ENCODE measurements at places on chromosomes 3 and 15.

DNA sequence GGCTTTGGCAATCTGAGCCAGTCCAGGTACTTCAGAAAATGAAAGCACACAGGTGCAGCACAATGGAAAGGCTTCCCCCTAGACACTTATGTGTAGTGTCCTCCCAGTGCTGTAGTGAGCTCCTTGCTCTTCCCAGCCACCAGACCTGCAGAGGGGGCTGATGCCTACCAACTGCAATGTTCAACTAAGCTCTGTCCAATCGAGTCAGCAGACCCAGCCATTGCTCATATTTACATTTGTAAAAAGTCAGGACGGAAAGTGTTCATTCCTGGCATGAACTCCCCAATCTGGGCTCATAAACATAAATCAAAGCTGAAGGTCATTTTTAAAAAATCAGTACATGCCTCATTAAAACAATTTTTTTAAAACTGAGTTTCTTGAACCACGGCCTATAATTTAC, 73.0 kb downstream of the FOXP1 start:
- DNase-seq: no peak

- DNase-seq: no peak
Observed at GRCh38 chr3:99895703-99896441, 78.2 kb downstream of the CMSS1 start.

DNA sequence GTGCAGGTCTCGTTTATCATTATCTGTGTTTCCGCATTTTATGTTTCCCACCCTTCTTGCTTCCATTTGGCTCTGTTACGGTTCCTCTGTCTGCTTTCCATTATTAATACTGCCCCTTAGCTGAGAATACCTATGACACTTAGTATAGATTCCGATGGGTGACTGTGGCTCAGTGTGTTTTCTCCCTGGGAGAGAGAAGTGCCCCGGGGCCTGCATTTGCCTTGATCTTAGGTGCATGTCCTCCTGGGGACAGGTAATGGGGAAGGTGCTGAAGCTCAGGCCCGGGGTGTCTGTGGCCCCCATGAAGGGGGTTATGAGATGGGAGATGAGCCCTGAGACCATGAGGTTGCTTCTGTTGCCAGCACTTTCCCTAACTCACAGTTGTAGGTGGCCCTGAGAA, 43.4 kb upstream of the PCSK6 start:
- no peak for DNase-seq

- DNase-seq: no peak
Observed at GRCh38 chr3:190644035-190644434, 130.2 kb downstream of the IL1RAP start.

- DNase-seq: no peak
Observed at GRCh38 chr3:111299192-111299615, 227.6 kb downstream of the NECTIN3 start.

GRCh38 chr3:186670155-186670554, 4.3 kb downstream of the HRG start:
- no peak for DNase-seq

DNA sequence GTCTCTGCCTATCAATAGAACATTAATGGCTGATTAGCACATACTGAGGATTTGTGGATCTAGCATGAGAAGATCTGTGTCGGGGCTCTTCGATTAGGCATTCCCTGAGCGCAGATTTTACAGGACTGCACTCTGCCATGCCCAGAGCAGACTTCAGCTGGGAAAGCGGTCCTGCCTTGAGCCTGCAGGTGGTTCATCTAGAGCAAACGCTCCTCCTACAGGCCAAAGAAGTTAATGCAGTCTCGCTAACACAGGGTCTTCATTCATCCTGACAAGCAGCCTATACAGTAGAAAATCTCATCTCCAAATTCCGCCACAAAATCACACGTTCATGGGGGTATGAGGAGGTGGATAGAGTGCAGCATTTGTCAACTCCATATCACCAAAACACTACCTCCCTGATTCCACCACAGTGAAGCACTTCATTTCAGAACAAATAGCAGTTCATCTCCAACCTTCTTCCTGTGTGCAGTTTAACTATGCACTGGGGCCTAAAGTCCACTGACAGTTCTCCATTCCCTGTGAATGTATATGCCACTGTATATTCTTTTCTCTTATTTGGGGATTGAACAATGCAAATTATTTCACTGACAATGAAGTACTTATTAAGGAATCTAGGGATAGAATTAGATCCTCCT, 405.8 kb downstream of the IGSF11 start:
- peak; percentile 42 for DNase-seq

DNA sequence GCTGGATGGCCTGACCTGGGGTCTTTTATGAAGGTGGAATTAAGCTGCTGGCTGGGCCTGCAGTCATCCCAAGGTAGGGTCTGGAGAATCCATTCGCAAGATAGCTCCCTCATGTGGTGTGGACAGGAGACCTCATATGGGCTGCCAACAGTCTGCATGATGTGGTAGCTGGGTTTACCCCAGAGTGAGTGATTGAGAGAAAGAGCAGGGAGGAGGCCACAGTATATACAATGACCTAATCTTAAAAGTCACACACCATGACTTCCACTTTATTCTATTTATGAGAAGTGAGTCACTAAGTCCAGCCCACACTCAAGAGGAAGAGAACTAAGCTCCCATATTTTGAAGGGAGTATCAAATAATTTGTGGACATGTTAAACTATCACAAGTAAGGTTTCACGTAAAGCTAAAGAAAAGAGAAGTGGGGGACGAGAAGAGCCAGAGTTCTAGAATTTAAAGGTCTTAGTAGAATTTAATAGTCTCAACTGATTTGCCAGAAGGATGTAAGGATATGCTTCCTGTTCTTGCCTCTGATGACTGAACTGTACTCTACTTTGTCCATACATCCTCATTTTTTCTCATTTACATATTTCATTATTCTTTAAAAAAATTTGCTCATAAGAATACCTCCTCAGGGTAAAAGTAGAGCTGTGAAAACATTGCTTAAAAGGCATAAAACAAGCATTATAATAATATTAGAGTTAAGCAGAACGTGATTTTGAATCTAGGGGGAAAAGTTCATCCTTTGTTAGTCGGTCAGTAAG, 184.4 kb downstream of the PEX5L start:
- no peak for DNase-seq

DNA sequence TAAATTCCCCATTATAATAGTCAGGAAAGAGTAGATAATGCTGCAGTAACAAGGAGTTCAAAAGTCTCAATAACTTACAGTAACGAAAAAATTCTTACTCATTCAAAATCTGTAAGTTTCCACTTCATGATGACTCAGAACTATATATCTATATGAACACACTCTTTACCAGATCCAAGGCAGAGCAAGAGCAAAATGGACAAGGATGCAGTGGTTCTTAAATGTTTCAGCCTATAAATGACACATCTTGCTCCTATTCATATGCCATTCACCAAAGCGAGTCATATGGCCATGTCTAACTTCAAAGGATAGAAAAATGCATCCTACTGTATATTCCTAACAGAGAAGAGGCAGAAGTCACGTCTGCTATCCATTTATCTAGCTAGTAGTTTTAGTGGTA, 787.7 kb downstream of the NAALADL2 start:
- DNase-seq: no peak

DNA sequence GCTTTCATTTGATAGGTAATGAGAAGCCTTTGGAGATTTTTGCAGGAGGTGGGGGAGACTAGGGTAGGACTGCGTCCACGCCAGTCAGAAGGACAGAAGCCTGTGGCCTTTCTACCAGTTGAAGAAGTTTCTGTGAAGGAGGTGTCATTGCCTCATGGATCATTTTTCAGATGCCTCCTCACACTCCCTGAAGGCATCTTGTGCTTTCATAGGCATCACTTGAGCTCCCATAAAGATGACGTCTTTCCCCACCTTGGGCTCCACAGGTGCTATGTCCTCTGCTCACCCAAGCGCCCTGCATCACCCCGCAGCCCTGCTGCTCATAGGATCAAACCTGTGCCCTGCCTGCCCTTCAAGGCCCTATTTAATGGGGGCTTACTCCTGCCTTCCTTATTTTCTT, 7.5 kb upstream of the ITGA11 start:
- DNase-seq: peak; percentile 9

- DNase-seq: no peak
Observed at GRCh38 chr3:139473155-139473771, 3.1 kb downstream of the RBP2 start.

GRCh38 chr3:119679874-119680273, 2.7 kb upstream of the COX17 start:
- DNase-seq: no peak

- peak; percentile 18 for DNase-seq
Observed at GRCh38 chr3:138063416-138063815, 52.0 kb downstream of the DZIP1L start.

DNA sequence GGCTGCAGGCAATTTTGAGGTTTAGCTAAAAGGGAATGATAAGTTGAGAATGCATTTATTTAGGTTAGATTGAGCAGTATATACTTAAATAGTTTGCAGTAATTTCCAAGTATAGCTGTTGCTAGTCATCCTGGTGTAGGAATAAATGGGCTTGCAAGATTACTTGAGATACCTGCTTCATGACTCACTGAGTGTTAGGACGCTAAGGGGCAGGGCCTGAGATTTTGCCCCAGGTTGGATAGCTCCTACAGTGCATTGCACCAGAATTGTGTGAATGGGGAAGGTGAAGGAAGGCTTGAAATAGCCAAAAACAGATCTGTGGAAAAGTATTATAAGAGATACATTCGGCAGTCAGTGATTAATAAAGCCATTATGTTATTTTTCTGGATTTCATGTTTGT, 72.8 kb downstream of the KCNH8 start:
- no peak for DNase-seq

GRCh38 chr3:162760789-162761188, 1264.2 kb downstream of the OTOL1 start:
- no peak for DNase-seq

- no peak for DNase-seq
Observed at GRCh38 chr15:70092464-70093027, 5.2 kb downstream of the TLE3 start.

- no peak for DNase-seq
Observed at GRCh38 chr3:25817107-25817506, 27.2 kb downstream of the OXSM start.

DNA sequence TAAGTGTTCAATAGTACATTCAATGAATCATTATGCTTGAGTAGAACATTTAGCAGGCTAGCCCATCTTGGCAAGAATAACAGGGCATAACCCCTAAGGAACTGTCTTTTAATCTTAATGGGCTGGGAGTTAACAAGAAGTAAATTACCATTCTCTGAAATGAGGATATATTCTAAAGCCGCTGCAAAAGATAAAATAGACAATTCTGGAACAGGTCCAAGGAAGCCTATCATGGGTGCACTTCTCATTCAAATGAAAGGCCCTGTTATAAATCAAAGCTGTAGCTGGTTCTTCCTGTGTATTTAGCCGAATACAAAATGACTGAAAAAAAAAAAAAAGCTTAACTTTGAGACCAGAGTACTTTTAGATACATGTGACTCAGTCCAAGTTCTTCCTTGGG, 15.6 kb downstream of the MTHFS start:
- DNase-seq: no peak

- no peak for DNase-seq
Observed at GRCh38 chr3:153349108-153349499, 187.1 kb downstream of the RAP2B start.

GRCh38 chr3:14876921-14877333, 58.2 kb downstream of the FGD5 start:
- DNase-seq: no peak

GRCh38 chr15:89780601-89781000, 4.5 kb downstream of the MESP2 start:
- DNase-seq: no peak

GRCh38 chr15:74826364-74826819, at the start of gene CPLX3:
CPLX3 (plus strand) TSS chr15:74826627; CDS start chr15:74826704, 77 bp downstream.
- peak; percentile 67 for DNase-seq

GRCh38 chr15:99009741-99010330, 2.2 kb upstream of the PGPEP1L start:
- no peak for DNase-seq

DNA sequence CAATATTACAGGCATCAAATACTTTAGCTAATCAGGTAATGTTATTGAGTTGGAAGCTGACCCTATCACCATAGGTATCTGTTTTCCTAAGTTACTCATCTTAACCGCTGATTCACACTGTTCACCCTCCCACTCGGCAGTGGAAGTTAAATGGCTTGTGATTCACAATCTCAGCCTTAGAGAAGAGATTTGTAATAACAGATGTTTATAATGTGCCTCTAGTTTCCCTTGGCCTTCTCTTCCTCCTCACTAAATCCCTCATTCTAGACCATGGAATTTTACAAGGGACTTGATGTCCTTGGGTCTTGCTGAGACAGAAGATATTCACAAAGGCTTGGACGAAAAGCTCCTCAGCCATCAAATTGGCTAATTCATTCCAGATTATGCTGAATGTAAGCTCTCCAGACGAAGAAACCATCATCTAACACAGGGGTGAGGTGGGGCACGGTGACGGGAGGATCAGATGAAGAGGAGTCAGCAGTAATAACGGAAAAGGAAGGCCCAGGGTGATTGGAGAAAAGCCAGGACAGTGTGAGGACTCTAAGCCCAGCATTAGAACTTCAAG, 931.7 kb downstream of the MCTP2 start:
- DNase-seq: no peak

GRCh38 chr15:51973220-51973619, 1.6 kb upstream of the LEO1 start:
- DNase-seq: no peak

DNA sequence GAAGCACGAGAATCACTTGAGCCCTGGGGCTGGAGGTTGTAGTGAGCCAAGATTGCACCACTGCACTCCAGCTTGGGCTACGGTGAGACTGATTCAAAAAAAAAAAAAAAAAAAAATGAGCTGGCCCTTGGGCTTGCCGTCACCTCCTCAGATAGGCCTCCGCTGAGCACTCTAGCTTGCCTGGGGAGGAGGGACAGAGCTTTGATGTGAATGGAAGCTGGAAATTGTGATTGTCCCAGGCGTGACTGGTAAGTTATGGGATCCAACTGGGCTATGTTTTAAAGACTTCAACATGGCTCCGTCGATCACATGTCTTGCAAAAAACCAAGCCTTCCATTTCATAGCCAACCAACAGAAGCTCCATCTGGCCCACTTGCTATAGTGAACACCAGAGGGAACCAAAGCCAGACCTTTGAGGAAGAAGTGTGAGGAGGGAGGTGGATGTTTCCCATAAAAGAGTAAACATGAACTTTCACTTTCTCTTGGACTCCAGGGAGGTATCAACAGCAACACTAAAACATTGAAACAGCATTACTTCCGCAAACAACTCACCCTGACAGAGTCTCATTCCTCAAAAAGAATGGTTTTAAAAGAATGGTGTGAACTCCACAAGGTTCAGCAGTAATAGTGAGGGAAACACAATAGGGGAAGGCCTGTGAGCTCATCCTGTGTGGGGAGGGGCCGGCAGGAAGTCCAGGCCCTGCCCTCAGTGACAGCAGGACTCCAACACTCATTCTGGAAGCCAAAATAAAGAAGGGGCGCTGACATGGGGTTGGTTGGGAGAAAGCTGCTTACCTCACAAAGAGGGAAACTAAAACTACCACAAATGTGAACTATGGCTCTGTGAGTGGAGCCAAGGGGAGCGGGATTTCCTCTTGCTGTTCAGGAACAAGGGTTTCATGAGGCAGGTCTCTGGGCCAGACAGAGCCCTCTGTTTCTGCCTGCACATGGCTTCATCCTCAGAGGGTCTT, 59.2 kb upstream of the IL12A start:
- no peak for DNase-seq

- no peak for DNase-seq
Observed at GRCh38 chr3:14223595-14223994, 45.0 kb downstream of the LSM3 start.
